NCI-H1694 treated with DMSO at 0.1 percent for 48 hours (cell line): ENCODE measurements at places on chromosomes 7 and 10.

GRCh38 chr10:50410066-50410811 is 158.9 kb upstream of the ASAH2 start:
- DNase-seq, result no peak

DNA sequence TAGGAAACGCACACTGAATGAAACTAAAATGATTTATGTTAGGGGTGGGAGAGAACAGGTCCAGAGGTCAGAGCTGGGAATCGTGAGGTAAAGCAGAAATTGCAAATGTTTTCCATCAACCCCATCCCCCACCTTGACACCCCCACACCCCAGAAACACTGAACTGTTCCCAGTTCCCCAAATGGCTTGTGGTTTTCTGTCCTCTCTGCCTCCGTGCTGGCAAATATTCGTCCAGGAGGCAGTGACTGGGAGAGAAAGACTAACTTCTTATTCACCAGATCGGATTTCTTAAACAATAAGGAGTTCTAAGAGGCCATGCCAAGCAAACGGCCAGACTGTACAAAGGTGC is 730 bp upstream of the RASSF4 start:
- no peak for DNase-seq

DNA sequence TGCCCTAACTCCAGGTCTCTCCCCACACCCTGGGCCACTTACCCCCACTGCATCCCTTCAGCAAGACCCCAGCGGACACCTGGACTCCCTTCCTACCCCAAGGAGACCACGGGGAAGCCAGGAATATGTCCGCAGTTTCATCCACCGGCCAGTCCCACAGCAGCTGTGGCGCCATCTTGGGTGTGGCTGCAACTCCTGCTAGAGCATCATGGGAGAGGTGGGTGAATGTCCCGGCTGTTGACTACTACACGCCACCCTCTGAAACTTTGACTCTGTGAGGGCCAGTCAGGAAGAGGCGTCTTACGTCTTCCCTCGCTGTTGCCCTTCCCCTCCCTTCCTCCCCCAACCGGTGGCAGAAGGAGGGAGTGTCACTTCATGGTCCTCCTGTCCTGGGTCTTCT is 238.3 kb upstream of the RNF32 start:
- no peak for DNase-seq

DNA sequence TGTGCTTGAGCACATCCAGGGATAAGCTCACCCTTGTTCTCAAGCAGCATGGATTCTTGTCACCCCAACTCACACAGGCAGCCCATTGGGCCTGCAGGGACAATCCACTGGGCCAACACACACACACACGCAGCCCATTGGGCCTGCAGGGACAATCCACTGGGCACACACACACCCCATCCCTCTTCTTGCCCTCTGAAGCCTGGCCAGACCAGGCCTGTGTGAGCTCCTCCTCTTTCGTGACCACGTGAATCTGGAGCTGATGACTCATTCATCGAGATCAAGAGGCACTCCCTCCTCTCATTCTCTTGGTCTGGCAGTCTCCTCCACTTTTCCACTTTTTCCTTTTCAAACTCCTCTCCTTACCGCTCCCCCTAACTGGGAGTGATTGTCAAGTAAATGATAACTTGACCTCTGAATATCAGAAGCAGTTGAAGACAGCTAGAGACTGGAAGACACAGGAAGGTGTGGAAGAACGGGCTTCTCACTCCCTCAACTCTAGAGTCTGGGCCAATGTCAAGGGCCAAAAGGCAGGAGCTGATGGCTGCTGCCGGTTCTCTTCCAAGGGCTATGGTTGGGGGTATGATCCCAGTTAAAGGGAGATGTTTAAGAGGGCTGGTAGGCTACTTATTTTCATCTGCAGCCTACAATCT is 89.7 kb downstream of the HIPK2 start:
- DNase-seq, result no peak

GRCh38 chr7:81233208-81233940 is 314.5 kb upstream of the SEMA3C start:
- no peak for DNase-seq
